ENCODE measurements at places on chromosomes 7 and 10.

DNA sequence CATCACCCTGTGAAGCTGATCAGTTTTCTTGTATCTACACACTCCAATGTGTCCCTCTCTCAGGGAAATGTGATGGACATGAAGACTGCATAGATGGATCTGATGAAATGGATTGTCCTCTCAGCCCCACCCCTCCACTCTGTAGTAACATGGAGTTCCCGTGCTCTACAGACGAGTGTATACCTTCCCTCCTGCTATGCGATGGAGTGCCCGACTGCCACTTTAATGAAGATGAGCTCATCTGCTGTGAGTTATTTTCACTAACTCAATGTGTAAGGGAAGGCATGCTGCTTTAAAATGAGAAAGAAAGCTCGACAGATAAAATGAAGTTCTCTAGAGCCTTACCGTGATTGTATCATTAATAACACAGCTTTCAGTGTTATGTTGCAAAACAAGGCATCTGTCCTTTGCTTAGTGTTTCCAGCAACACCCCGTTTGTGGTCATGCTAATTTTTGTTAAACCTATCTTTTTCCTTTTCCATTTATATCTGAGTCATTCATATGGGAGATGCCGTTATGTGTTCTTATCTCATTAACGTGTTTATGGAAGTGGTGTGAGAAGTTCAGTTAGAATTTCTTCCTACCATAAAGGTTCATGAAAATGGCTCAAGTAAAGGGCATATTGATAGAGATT, 220.9 kb upstream of the PLXDC2 start:
- DNase-seq, result no peak

DNA sequence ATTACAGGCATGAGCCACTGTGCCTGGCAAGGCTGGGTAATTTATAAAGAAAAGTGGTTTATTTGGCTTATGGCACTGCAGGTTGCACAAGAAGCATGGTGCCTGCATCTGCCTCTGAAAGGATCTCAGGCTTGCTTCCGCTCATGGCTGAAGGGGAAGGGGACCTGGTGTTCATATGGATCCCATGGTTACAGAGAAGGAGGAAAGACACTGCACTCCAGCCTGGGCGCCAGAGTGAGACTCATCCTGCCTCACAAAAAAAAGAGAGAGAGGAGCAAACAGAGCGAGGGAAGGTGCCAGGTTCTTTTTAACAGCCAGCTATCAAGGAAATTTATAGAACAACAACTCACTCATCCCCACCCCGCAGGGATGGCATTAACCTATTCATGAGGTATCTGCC, 36.2 kb downstream of the HIP1 start:
- no peak for DNase-seq

GRCh38 chr7:38806912-38807311, 102.1 kb downstream of the VPS41 start:
- DNase-seq, result no peak

DNA sequence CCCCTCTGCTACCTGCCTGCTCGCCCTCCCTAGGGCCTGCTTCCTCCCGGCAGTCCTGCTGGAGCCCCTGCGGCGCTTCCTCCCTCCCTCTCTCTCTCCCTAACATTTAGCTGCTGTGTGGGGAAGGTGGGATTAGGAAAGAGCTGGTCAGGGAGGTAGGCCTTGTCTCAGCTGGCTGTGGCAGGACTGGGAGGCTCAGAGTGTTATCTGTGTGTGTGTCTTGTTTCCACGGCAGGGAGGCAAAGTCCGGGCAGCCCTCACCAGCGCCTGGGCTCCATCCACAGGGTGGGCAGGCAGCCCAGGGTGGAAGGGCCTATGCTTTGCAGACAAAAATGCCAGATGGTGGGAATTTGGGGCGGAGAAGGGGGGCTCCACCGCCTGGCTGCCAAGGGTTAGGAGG, 105.7 kb downstream of the RPS24 start:
- DNase-seq, result no peak

DNA sequence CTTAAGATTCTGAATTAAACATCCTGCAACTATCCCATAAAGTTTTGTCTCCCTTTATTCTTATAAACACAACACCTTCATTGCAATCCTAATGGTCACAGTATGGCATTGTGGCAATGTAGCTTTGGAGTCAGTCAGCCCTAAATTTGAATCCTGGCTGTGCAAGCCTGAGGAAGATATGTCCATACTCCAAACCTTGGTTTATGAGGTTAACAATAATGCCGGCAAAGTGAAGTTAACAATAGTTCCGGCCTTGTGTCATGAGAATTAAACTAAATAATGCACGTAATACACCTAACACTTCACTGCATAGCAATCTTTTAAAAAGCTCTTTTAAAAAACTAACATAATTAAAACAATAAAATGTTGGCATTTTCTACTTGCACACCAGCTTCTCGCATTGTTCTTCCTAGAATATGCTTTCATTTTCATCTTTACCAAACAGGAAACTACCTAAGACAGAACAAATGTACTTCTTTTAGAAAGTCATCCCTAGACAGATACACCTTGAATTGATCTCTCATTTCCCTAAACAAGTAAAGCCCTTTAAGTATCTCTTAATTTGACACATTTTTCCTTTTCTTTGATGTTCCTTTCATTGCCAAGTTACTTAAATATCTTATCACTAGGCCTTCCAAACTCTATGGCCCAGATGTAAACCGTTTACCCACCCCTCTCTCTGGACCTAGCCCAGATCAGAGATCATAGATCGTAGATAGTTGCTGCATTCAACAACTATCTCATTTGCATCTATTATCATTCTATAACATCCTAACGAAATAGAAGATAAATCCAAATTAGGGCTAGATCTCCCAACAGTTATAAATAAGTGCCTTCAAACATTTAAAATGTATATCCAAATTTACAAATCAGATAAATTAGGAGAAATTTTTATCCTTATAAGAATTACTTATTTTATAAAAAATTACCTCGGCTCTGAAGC, 66.7 kb downstream of the CREB3L2 start:
- no peak for DNase-seq
